ENCODE measurements at places on chromosomes 12 and 14.
A peak's percentile ranks its signal among the peaks of the same experiment; 100 is the strongest.

- no peak for DNase-seq
Observed at GRCh38 chr14:78307671-78308070, 137.5 kb downstream of the NRXN3 start.

DNA sequence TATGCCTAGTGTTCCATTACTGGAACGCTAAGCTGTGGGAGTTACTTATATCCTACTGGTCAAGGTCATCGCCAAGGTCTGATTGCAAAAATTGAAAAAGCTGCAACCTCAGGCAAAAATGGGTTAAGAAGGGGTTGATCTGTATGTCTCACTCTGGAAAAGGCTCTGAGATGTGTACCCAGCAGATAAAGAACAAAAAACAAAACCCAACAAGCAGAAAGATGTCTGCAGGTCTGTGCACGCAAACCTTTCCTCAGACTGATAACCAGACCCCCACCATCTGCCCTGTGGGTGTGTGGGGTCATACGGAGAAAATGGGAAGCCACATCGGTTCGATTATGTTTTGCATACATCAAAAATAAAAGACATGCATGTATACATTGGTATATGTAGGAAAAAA is 56.4 kb downstream of the TESC start:
- DNase-seq: no peak

DNA sequence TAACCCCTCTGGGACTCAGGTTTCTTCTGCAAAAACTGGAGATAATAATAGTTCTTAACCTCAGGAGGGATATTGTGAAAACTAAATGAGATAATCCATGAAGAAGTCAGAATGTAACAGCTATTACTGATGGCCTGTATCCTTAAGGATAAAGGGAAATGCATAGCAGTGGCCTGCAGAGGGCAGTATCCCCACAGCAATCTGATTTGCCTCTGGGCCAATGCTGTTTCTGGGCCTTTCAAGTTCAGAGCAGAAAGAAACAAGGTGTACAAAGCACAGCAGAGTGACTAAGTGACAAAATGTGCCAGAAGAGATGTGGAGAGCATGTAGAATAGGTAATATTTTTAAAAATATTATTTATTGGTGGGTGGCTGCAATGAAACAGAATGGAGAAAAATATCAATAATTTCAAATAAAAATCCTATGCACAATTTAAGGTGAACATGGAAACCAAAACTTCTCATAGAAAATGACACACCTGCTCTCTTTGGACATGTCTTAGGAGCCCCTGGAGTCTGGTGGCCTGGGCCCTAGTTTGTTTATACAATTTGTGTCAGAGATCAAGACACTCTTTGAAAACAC is 90.3 kb downstream of the C12orf75 start:
- peak; percentile 40 for DNase-seq

- no peak for DNase-seq
Observed at GRCh38 chr12:75308279-75308678, 21.8 kb downstream of the CAPS2 start.

DNA sequence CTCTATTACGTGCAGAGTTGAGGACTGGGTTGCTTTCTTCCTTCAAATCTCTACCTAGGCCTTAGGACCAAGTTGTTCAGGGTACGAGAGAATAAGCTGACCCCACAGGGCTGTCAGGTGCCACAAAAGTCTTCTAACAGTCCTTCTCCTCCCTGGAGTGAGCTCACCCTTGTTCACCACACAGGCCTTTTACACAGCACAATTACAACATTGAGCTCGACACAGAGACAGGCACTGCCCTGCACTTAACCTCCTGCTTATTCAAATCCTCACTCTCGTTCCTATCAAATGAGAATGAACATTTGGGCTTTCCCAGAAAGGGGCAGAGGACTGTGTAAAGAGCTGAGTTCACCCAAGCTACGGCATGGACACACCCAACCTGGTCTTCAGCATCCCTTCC is 2.4 kb downstream of the GALNT6 start:
- DNase-seq: no peak

- no peak for DNase-seq
Observed at GRCh38 chr12:122049827-122050226, 28.1 kb downstream of the BCL7A start.

DNA sequence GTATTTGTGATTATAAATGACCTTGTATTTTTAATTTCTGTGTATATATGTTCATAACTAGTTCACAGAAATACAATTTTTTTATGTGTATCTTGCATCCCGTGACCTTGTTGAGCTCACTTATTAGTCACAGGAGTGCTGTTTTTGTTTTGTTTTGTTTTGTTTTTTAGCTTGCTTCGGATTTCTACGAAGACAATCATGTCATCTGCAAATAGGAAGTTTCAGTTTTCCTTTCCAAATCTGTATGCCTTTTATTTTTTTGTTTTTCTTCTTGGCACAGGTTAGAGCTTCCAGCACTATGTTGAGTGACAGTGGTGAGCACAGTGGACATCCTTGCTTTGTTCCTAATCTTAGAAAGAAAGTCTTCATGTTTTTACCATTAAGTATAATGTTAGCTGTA is 229.2 kb upstream of the GARIN6 start:
- no peak for DNase-seq

DNA sequence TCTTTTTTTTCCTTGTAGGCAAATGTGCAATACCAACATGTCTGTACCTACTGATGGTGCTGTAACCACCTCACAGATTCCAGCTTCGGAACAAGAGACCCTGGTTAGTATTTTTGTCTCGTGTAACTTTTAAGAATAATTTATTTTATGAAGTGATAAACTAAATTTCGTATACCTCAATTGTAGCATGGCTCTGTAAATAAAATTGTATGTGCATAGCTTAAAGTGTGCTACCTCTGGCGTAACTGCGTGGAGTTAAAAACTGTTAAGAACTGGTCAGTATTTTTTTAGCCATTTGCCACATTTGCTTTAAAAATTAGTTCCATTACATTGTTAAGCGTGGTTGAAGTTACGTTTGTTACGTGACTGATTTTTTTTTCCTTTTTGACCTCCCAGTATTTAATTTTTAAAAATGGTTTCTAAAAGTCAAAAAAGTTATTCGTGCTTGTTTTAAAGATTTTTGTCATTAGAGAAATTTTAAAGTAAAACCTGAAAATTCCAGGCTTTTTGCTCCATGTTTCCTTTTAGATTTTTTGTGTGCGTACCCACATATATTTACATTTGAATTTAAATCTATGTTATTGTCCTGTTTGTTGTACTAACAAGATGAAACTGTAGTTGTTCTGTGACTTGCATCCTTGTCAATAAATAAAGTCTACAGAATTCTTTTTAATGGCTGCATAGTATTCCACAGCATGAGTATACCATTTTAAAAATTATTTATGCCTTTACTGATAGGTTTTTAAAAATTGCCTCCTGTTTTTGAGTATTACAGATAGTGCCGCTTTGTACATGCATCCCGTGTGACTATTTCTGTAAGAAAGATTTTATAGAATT is 1.4 kb downstream of the MDM2 start:
- DNase-seq: no peak

Measured in T follicular helper cell (primary cell).